COLO829 (cell line): ENCODE measurements at places on chromosomes 13 and 19.
A peak's percentile ranks its signal among the peaks of the same experiment; 100 is the strongest.

DNA sequence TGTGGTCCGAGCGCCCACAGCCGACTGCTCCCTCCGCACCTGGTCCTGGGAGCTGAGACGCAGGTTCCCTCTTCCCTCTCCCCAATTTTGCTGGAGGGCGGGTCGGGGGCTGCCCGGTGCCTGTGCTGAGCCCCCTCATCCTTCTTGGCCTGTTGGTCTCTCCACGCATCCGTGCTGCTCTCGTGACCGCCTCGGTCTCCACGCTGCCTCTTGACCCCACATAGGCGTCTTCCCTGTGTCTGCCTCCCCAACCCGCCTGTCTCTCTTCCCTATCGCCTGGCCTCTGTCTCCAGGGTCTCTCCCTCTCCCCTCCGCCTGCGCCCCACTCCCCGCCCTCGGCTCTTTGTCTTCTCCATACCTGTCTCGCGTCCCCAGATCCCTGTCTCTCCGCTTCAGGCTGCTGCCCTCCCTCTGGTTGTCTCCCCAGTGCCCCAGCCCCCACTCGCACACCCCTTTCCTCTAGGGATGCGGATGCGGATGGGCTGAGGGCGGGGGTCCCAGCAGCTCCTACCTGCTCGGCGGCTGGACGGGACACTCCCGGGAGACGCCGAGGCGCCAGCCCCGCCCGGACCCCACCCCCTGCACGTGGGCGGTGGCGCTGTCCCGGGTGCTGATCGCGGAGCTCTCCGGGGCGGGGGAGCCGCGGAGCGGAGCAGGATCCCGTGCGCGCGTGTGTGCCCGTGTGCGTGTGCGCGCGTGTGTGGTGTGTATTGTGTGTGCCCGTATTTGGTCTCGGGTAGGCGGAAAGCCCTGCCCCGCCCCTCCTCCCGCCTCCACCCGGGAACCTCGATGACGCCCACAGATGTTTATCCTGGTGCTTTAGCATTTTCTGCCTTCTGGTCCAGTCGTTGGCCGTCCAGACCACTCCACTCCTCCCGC is at the start of gene SYT5:
Gene SYT5 (minus strand): TSS at position 684 of the 879 bp plus-strand sequence. CDS start 1,248 bp downstream, outside the sequence.
- DNase-seq = no peak

- no peak for DNase-seq
Measured at GRCh38 chr13:20942938-20943559, 40.5 kb upstream of the XPO4 start.

- no peak for DNase-seq
Measured at GRCh38 chr13:21071015-21071414, 9.6 kb upstream of the LATS2 start.

DNA sequence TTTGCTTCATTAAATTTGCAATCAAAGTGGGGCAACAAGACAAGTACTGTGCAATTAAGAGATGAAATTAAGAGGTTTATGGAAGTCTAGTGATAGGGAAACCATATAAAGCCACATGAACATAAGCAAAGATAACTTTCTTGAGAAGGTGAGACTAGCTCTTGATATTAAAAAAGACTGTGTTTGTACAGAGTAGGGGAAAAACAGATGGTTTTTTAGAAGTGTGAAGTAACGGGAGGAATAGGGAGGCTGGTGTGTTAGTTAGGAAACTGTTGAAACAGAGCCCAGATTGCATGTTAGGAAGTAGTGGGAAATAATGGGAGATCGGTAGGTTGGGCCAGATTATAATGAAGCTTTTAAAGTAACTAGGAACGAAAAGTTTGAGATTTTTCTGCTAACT is 149.8 kb upstream of the FREM2 start:
- DNase-seq = no peak

- peak; percentile 56 for DNase-seq
Measured at GRCh38 chr19:13228561-13228960, 78.3 kb downstream of the IER2 start.

DNA sequence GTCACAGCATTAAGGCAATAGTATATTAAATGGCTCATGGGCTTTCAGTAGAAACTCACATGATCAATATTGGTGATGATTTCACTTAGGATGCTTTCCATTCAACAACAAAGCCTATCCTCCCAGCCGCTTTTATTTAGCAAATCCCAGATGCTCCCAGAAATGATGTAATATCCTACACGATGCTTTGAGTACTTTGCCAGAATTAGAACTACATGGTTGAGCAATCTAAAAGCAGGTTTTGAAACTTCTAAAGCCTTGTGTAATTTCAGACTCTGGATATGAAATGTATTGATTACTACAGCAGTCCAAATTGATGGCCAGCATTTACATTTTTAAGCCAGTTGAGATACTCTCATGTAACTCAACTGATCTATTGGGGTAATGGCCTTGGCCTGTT is 13.6 kb downstream of the DLEU7 start:
- DNase-seq = no peak

DNA sequence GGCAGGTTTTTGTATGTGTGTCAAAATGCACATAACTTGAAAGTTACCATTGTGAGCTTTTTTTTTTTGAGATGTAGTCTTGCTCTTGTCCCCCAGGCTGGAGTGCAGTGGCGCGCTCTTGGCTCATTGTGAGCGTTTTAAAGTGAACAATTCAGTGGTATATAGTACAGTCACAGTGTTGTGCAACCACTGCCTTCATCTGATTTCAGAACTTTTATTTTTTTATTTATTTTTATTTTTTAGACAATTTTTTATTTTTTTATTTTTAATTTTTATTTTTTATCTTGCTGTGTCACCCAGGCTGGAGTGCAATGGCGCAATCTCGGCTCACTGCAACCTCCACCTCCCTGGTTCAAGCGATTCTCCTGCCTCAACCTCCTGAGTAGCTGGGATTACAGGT is 15.0 kb downstream of the SLC25A42 start:
- DNase-seq = no peak

DNA sequence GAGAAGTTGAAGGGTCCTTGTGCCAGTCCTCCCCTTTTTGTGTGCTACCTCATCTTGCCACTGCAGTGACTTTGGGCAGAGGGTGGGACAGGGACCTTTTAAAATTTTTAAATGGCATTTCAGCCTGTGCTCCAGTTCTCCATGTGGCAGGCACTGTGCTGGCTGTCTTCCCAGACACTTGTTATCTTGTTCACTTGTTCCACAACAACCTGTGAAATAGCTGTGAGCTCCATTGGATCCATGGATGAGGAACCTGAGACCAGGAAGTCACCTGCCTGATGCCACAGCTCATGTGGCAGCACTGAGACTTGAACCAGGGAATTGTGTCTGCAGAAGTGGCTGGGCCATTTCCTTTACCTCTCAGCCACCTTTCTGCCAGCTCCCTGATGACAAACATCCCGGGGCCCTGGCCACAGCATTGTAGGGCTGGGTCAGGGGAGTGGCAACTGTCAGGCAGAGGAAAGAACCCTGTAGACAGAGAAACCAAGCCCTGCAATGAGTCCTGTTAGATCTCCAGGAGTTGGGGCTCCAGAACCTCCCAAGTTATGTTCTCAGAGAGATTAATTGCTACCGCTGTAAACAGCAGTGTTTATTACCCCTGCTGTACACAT is 6.4 kb downstream of the EGLN2 start:
- no peak for DNase-seq

- DNase-seq = no peak
Measured at GRCh38 chr13:107295416-107296140, 727.6 kb upstream of the ARGLU1 start.

DNA sequence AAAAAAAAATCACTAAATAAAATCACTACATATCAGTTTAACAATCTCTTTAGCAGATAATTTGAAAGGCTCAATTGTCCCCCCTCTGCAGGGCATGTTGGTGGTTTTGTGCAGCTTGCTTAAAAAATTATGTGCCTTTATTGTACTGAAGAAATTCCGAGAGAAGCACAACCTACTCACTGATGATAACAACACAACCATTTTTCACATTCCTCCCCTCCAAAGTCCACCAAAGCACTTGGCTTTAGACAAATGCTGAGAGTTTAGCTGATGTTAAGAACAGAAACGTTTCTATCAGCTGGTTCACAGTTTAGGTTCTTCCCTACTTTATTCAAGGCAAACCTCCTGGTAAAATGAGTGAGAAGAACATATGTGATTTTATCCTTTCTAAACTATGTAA is 923 bp downstream of the DOCK9 start:
- DNase-seq = peak; percentile 55

DNA sequence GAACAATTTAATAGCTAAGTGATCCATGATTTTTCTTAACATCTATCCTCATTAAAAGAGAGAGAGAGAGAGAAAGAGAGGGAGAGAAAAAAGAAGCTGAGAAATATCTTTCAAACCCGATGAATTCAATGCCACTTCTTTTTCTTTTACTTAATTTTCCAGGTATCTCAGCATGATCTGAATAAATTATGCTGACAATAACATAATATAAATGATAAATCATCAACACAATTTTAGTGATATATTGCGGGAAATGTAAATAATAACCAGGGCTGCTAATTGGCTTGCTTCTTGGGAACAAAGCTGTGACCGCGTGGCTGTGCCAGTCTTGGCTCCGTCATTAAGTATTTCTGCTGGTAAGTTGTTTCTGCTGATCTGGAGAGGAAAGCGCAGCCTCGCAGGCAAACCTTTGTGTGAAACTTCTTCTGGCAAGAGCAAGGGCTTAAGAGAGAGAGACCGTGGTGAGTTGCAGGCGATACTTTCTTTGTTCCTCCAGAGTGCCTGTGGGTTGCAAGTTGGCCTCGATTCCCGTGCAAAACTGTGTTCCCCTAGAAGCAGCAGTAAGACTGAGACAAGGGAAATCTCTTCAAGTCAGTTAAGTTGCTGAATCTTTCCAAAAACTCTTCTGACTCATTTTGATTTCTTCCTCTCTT is 489.1 kb upstream of the TSHZ3 start:
- no peak for DNase-seq

GRCh38 chr19:40560092-40560507 is 16.6 kb upstream of the SHKBP1 start:
- no peak for DNase-seq

DNA sequence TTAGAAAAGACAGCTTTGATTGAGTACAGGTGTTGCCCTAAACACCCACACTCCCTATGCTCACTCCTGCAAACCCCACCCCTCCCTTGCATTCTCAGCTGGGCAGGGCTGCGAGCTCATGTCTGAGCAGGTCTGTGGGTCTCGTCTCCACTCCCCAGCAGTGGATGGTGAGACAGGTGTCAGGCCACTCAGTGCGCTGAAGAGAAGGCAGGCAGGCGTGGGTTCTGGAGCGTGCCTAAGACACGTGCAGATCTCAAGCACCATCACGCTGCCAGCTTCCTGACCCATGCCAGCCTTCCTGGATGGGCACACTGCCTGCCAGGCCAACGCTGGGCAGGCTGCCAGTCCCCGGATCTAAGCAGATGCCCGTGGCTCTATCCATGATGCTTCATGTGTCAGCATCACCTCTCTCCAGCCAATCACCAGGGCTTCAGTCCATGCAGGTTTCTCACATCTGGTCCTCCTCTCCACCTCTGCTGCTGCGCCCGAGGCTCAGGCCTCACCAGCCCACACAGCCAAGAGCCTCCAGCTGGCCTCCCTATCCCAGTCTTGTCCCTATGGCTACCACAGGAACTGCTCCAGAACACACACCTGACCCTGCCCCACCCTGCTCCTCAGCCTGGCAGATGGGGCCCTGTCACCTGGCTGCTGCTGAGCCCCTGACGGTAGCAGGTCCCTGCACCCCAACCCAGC is 42.6 kb downstream of the EPS15L1 start:
- no peak for DNase-seq
